GM04504 (cell line): ENCODE measurements at places on chromosomes 2 and 18.

- no peak for DNase-seq
Observed at GRCh38 chr2:16129716-16130540, 189.6 kb downstream of the MYCN start.

- peak; percentile 65 for DNase-seq
Observed at GRCh38 chr18:51070545-51070944, 40.5 kb downstream of the SMAD4 start.

- no peak for DNase-seq
Observed at GRCh38 chr18:5510135-5510846, 33.5 kb downstream of the EPB41L3 start.

DNA sequence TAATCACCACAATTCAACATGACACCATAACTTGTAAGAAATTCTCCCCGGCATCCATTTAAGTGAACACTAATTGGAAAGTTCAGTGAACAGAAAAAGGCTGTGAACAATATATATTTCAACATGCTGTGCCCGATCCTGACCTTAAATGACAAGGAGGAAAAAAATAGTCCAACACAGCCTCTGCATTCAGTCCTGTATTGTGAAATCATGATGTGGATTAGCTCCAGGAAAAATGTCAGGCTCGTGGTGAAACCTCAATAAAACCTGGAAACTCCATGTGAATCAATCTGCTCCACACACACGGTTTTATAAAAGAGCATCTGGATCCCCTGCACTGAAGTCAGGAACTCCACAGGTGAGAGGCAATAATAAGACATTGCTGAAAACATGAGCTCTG lies 145.4 kb upstream of the SPOPL start:
- peak; percentile 64 for DNase-seq

DNA sequence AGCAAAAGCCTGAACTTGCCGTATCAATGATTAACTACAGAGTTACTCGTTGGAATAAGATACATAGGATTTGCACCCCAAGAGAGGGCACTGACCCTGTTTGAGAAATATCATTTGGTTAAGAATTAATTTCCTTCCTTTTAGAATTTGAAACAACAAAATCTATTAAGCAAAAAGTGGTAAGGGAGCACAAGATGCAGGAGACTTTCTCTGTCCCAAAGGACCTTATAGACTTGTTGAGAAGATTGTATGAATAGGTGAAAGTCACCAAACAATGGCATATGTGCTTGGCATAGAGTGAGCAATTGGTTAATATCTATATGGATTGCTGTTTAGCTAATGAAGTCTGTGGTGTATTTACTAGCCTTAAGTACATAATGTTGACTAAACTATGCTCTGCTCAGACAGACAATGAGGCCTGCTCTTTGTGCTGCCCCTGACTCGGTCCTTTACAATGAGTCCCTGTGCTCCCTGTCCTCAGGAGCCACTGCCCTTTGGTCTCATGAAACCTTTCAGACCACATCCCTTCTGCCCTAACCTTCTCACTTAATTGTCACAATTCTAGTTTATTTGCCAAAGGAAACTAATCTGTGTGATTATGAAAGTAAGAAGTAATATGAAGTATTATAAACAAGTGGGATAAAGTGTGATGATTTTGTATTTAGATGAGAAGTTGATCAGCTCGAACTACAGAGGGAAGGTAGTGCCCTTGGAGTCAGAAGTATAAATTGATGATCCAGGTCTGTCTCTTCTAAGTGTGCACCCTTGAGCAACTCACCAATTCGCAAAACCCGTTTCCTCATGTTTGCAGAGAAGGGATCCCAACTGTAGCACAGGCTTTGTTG lies 21.2 kb upstream of the HNMT start:
- DNase-seq = no peak
